ENCODE measurements at places on chromosomes 11 and 22. TPM values are rescaled to one million over a fixed set of nuclear protein-coding genes. Genes with fewer than 3 reads are reported as not detected.

GRCh38 chr11:46020084-46020599 lies 97.7 kb downstream of the LARGE2 start:
- DNase-seq, result no peak

GRCh38 chr11:131063638-131064037 lies 147.4 kb upstream of the SNX19 start:
- DNase-seq, result no peak

- no peak for DNase-seq
These were observed 8.5 kb upstream of the NECTIN1 start for GRCh38 chr11:119737366-119738058.

- DNase-seq, result no peak
These were observed 22.8 kb upstream of the TP53AIP1 start for GRCh38 chr11:128965485-128965884.

DNA sequence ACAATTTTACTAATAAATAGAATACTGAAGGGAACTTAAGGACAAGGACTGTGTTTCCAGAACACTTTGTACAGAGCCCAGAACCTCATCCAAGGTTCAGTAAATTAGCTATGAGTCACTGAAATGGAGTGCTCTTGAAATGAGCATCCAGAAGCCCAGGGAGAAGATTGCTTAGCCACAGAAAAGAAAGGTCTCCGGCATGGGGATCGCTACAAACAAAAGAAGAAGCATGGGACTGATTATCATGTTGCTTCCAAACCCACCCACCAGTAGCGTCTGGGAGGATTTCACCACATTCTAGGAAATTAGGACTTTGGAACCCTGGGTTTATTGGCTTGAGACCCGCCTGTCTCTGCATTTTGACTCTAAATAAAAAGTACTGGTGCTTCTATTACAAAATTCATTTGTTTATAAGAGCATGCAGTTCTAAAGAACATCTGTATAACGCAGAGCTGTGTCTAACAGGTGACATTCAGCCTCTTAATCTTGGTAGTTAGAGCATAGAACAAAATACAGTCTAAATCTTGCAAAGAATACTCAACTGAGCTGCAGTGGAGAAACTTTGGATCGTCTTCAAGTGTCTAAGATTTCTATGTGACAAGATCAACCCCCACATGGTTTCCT lies 35.9 kb upstream of the SESN3 start:
- DNase-seq, result no peak

PDGFD gene
- 34.9 TPM for total RNA-seq

All from dermis blood vessel endothelial cell (primary cell).